Left lung (tissue), 14 donors: ENCODE measurements at places on chromosomes 4 and X. TPM values are rescaled to one million over a fixed set of nuclear protein-coding genes. Genes with fewer than 3 reads are reported as not detected.

DNA sequence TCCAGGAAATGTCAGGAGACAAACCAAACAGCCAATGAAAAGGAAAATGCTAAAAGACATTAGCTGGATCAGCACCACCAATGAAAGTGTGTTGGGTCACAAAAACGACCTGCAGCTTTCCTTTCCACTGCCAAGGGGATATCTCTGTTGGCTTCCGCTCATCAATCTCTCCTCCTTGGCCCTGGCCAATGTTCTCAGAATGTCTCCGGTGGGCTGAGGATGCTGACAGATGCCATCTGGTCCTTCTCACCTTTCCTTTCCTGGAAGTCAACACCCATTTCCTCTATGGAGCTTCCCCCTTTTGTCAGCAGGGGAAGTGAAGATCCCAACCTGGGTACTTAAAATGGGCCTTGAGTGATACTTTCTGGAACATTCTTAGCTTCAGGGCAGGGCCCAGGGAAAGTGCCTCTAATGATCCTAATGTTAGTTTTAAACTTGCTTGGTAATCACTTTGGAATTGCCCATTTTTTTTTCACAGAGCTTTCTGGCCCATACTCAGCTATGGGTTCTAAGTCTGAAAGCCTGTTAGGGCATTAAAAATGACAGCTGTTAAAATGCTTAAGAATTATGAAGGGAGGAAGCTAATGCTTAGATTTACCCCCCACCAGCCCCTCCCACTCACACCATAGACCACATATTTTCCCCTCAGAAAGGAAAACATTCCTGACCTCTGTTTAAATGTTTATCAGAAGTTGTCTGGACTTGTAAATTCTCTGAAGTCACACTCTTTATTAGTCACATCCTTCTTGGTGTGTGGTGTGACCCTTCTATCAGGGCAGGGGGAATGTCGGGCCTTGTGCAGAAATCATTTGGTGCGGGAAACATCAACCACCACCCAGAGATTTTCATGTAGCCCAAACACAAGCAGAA, 29.2 kb downstream of the IGFBP7 start:
- DNase-seq = no peak

GRCh38 chr4:6885953-6886557, 23.6 kb upstream of the TBC1D14 start:
- no peak for DNase-seq

DNA sequence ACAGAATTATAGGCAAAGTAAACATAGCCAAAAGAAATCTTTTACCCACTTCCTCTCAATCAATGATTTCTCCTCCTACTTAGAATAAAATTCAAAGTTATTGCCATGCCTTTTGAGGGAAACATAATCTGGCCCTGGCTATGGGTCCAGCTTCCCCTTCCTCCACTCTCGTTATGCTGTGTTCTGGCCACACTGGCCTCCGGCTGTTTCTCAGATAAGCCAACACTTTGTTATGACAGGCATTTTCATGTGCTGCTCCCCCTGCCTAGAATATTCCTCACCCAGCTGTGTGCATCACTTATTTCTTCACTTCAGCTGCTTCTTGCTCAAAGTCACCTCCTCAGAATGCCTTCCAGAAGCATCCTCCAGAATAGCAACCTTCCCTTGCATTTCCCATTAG, 386.6 kb upstream of the AADAT start:
- DNase-seq = no peak

GRCh38 chr4:139525414-139525813, 30.6 kb downstream of the SETD7 start:
- DNase-seq = no peak

IL13RA2 gene
- total RNA-seq = 2.5 TPM

DNA sequence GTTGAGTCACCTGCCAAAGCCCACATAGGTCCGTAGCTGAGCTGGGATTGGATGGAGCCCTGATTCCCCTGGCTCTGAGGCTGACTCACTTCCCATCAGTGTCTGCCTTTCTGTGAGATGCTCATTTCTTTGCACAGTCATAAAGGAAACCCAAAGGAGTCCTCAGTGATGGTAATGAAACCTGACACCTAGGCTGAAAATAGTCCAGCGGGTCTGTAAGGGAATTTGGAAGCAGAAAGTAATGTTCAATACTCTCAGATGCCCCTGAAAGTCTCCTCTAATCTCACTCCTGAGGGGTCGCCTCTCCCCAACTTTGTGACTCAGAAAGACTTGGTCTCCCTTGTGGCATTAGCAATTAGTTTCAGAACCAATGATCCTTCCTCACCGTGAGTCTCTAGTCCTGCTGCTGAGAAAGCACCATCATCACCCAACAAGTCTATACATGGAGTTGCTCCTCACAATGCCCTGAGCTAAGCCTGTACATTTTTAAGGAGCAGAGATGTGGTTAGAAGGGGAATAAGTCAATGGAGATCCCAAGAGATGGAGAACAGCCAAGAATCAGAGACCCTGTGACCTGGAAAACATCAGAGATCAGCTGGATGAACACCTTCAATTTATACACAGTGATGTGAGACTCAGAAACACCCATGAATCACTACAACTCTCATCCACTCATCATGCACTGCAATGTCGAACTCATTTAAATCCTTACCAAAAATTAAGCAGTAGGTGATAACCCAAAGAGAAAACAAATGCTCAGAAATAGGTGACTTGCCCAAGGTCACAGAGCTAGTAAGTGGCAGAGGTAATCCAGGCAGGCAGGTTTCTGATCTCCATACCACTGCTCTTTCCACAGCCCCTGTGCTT, 219.0 kb upstream of the CPEB2 start:
- no peak for DNase-seq

DNA sequence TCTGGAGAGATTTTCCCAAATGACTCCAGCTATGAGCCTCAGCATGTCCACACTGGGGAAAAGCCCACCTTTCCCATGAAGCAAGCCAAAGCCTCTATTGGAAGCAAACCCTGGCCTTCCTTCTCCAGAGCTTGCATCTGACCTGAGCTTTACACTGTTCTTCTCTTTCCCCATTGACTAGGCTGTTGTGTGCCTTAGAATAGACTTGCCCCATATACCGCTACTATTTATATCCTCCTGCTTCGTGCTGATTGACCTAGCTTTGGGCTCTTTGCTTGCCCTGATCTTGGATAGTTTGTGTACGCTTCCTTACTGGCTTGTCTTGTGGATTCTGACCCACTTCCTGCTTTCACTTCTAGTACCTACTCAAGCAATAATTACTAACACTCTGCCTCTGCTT, 30.9 kb downstream of the FAM9B start:
- DNase-seq = no peak

GRCh38 chrX:75547783-75548182, 24.9 kb upstream of the ZDHHC15 start:
- DNase-seq = peak; percentile 55

XAGE1B gene
- total RNA-seq = not detected

- DNase-seq = no peak
Measured at GRCh38 chrX:130083656-130084382, 26.5 kb downstream of the ELF4 start.

GRCh38 chr4:67874986-67875385, 8.8 kb downstream of the TMPRSS11D start:
- DNase-seq = no peak

DNA sequence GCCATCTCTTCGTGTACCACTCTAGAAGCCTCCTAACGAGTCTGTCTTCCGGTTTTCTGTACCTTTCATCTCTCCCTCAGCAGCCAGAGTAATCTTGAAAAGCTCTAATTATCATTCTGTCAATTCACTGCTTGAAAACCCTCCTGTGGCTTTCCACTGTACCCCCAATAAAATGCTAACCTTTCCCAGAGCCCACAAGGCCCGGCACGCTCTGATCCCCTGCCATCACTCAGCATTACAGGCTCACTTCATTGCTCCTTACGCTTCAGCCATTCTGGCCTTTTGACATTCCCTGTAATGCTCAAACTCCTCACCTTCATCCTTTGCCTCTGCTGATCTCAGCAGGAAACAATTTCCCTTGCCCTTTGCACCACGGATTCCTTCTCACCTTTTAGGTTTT, 112.9 kb downstream of the ARHGAP10 start:
- DNase-seq = no peak

FRAS1 gene
- total RNA-seq = 17.9 TPM

TRPC5OS gene
- total RNA-seq = not detected

UGT2B15 gene
- not detected for total RNA-seq

- no peak for DNase-seq
Measured at GRCh38 chr4:87910795-87911194, 64.7 kb upstream of the SPP1 start.

CLIC2 gene
- total RNA-seq = 66.4 TPM

DNA sequence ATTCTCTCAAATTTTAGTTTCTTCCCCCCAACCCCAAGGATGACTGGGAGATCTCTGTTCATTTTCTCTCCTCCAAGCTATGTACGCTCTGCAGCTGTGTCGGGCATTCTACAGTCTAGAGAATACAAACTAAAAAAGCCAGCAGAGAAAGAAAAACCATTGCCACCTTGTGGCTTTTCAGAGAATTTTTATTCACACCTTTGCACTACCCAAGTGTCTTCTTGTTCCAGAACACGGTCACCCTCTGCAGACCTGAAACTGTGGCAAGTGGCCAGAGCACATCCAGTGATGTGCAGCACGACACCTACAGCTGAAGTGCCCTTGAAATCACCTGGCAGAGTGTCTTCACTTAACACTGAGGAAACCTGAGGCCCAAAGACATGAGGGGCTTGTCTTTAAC, 68.6 kb downstream of the CHST7 start:
- no peak for DNase-seq

GRCh38 chrX:45806410-45807121, 605.9 kb upstream of the DIPK2B start:
- DNase-seq = no peak

DNA sequence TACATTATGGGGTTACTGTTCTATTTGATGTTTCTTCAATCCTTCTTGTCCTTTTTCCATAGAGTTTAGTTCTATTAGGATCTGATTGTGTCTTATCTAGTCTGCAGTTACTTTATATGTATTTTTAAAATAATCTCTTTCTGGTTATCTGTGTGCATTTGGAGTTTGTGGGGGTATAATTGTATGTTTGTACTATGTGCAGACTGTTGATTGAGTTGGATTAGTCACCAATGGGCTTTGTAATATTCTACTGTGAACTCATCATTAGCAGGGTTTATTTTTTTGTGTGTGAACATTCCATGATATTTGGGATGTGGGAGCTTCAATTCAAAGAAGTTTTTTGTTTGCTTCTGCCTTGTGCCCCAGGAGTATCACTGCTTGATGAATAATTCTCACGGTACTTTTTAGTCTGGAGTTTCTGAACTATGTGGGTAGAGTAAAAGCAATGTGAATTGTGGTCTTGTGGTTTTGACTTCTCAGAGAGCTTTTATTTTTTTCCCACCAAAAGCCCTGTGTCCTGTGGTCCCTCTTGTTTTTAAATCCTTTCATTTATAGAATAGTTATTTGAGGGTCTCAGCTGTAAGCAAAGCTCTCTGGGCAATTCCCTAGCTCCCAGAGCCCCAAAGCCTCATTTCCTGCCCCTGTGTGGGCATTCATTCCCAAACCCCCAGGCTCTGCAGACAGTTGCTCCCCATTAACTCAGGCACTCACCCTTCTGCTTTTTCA, 127.8 kb downstream of the PHKA2 start:
- no peak for DNase-seq

GRCh38 chr4:38923746-38924145, 56.1 kb downstream of the FAM114A1 start:
- no peak for DNase-seq

GRCh38 chrX:100395781-100396180, 14.3 kb downstream of the PCDH19 start:
- DNase-seq = no peak

- DNase-seq = no peak
Measured at GRCh38 chrX:147900349-147900748, 11.4 kb upstream of the FMR1 start.

SLITRK4 gene
- 0.23 TPM for total RNA-seq

- no peak for DNase-seq
Measured at GRCh38 chr4:67566335-67566734, 7.8 kb downstream of the STAP1 start.

AR gene
- 3.9 TPM for total RNA-seq

DNA sequence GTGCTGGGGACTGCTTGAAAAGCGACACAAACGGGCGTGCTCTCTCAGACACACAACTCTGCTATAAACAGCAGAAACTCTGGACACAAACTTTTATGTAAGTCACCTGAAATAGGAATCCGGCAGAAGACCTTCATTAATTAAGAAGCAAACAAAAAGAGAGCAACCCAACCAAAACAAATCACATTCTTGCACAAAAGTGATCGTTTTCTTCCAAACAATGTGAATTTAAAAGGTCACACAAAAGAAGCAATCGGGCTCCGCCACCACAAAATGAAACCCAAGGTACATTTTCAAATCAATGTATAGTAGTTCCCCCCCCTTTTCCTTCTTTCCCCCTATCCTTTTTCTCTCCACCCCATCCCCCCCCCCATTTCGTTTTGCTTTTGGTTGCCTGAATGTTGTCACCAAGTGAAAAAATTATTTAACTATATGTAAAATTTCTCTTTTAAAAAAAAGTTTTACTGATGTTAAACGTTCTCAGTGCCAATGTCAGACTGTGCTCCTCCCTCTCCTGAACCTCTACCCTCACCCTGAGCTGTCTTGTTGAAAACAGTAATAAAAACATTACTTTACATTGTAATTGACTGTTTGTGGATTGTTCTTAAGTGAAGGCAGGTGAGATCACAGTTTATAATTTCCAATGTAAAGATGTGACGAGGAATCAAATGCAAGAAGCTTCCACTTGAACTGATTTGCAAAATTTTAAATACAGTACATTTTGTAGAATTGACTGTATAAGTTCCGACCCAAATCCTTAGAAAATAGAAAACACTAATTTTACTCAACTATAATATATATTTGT, 2.4 kb downstream of the MAB21L2 start:
- DNase-seq = no peak

- DNase-seq = peak; percentile 26
Measured at GRCh38 chr4:114036426-114036825, 57.0 kb upstream of the ARSJ start.

GRCh38 chr4:140816806-140817510, 60.8 kb upstream of the TBC1D9 start:
- DNase-seq = no peak

GRCh38 chrX:13927175-13927574, 102.5 kb downstream of the GEMIN8 start:
- no peak for DNase-seq

RAB9B gene
- total RNA-seq = 1.6 TPM

MAGEA12 gene
- total RNA-seq = not detected

GRCh38 chrX:16148896-16149295, 18.4 kb upstream of the MAGEB17 start:
- DNase-seq = no peak

- no peak for DNase-seq
Measured at GRCh38 chr4:189659287-189659686, 281.4 kb upstream of the FRG1 start.

DNA sequence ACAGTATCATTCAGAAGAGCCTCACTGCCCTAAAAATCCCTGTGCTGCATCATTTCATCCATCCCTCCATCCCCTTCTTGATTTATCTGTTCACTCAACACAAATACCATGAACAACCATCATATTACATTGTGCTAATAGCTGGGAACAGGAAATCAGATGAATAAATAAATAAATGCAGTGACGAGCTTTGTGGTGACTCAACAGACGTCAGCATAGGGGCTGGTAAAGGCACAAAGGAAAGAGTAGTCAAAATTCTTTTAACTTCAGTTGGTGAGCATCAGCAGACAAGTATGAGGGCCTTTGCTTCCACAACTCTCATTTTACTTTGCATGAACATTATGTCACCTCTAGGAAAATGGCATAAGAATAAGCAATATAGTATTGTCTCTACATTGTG, 65.5 kb downstream of the EDNRA start:
- DNase-seq = no peak

MBNL3 gene
- total RNA-seq = 20.4 TPM
